ENCODE measurements at places on chromosomes 4 and X.

DNA sequence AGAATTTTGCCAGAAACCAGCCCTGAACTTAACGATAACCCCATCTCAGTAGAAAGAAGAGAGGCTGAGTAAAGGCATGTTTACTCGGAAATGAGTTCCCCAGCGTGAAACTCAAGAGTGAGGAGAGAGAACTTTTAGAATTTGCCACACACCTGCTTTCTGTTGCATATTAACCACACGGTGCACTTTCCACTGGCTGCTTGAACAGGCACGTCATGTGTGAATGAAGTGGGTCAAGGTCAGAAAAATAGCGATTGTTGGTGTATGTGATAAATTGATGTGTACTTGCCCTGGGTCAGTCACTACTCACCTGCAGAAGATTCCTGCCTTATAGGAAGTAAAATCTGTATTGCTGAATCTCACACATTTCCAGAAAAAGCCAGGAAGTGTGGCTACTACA, 395.7 kb downstream of the TRIML1 start:
- no peak for DNase-seq

DNA sequence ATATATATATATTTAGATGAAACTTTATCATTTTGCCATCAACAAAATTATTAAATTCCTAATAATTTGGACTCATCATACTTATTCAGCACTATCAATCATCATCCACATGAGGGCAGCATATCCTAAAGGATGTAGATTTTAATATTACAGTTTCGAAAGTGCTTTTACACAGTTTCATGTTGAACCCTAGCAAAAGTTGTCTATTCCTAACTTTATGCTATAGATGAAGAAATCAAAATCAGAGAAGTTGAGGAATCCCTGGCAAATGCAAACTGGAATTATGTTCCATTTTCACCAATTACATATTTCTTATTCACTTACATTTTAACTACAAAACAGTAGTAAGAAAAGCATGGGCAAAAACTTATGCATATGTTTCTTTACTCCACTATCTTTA, 36.6 kb upstream of the UGT2A1 start:
- DNase-seq: peak; percentile 28

DNA sequence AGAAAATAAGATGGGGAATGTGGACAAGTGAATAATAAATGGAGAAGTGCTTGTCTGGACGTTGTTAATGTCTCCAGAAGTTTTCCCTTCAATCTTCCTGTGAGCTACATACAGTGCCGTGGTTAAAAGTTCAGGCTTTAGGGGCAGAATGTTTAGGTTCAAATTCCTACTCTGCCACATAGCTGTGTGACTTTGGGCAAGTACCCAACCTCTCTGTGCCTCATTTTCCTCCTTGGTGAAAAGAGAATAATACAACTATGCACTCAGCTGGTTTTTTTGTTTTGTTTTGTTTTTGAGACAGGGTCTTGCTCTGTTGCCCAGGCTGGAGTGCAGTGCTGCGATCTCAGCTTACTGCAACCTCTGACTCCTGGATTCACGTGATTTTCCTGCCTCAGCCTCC, 143.5 kb downstream of the CHIC2 start:
- no peak for DNase-seq

DNA sequence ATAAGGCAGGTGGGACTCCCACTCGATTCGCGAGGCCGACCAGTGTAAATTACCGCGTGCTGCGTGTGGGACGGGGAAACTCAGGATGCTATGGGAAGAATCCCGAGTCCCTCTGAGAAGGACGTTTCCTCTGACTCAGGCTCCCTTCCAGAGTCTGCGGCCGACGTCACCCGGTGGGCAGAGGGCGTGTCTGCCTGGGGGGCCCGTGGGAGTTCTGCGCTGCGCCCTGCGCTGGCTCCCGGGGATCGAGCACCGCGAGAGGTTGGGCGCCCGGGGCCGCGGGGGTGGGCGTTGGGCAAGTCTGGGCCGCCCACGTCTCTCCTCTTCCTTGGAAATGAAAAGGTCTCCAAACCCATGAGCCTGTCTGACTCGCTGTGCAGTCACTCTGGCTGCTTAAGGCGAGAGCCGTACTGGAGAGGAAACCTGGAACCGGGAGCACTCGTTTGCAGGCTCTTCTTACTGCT, 568 bp downstream of the NIPAL1 start:
- peak; percentile 80 for DNase-seq

DNA sequence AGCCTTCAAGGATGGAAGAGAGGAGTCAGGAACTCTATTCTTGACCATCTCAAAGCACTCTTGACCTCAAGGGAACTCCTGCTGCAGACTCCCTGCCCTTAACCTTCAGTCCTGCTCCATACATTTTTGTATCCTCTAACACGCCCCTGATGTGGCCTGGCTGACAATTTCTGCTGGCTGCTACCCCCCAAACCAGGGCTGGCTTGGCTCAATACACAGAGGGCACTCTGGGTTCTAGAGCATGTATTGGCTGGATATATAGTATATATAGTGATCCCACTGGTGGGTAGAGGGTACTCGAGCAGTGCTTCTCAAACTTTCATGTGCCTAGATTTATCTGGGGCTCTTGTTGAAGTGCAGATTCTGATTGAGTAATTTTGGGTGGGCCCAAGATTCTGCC, 101.9 kb downstream of the SMIM20 start:
- DNase-seq: no peak

DNA sequence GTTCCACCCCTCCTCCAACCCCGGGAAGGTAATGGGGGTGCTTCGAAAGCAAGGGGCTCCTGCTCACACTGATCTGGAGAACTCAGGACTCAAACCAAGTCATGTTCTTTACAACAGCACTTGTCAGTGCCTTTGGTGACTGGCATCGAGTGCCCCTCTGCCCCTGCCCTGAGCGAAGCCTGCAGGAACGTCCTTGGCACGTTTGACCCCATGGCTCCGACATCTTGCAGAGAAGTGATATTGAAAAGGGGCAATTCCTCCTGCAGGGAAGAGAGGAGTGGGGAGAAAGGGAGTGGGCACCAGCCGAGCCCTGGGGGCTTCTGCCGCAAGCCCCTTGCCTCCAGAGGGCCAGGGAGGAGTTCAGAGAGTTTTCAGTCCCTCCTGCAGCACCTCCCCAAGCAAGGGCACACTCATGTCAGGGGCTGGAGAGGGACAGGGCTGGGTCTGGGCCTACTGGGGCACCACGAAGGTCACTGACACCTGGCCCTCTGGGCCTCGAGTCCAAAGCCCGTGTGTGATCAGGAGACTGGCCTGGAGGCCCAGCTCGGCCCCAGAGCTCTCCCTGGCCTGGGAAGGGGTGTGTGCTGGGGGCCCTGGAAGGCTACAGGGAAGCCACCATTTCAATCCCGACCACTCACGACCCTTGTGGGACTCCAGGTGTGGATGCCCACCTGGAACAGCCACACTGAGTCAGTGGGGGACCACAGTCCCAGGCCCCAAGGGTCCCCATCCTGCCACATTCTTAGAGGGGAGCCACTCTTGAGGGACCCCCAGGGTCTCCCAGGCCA, 94.9 kb upstream of the NKX1-1 start:
- no peak for DNase-seq

- no peak for DNase-seq
Observed at GRCh38 chr4:74366367-74366911, 1.5 kb downstream of the EREG start.

DNA sequence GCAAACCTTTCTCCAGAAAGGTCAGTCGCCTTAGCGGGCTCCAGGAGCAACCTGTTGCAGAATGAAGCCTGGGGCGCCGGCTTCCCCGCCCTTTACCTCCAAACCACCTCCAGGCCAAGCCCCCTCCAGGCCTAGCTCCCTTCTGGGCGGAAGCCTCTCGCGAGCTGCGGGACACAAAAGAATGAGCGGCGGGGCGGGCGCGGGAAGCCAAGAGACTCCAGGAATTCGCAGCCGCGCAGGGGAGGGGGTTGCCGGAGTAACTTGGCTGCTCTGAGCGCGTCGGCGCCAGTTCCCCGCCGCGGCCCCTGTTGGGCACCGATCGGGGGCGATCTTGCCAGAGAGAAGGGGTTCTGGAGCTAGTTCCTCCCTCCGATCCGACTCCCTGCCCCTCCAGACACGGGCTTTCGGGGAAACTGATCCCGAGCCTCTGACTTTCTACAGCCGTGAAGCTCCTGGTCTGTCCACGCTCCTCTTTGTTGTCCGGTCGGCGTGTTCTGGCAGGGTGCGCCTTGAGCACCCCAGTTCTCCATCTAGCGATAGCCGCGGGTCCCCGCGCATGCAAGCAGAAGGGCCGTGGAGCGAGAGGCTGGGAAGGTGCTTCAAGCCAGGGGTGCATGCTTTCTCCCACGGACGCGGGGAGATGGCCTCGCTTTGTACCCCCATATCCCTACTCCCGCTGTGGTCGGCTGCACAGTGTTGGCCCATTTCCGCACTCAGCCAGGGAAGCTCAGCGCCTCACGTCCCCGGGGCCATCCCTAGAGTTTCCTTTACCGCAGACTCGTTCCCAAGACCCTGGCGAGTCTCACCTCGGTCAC, 1.2 kb downstream of the PROM1 start:
- DNase-seq: peak; percentile 17

DNA sequence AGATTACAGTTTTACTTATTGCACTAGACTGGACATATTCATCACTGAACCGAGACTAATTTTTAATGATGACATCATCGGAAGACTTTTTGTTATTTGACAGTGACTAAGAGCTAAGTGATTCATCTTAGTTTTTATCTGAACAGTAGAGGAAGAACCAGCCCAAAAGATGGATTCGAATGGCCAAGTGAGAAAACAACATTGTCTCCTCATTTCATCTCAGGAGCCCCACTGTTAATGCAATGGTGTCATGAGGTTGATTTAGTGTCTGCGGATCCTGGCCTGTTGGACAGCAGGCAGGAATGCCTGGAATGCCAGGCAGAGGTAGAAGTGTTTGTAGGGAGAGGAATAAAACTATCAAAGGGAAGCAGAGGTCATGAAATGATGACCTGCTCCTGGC, 37.8 kb upstream of the HPF1 start:
- peak; percentile 58 for DNase-seq

DNA sequence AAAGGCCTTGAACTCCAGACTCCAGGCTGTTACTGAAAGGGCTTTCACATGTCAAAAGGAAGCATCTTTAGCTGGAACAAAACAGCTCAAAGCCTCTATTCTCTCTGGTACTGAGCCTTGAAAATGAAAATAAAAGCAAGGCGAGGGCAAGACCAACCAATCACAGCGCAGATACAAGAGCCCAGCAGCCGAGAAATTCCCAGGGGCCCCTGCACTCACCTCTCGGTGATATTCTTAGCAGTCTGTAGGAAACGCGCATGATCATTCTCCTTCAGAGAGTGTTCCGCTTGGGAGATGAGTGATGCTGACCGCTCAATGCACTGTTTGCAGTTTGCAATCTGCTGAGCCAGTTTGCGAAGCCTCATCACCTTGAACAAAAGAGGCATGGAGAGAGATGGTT, 138.1 kb downstream of the MID1 start:
- DNase-seq: no peak

DNA sequence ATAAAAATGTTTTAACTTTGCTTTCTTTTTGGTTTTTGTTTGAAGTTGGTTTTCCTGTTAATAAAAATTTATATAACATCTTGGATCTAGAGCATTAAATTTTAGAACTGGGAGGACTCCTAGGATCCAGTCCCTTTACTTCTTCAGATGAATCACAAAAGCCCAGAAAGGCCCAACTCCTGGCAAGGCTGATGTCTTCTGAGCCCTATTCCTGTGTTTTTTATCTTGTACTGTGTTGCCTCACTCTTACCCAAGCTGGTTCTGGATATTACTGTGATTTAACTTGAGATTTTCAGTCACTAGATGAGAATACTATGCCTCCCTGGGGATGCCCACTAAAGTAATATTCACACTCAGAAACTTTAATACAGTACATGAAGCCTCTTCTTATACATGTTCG, 127.1 kb upstream of the GALNT7 start:
- DNase-seq: no peak

DNA sequence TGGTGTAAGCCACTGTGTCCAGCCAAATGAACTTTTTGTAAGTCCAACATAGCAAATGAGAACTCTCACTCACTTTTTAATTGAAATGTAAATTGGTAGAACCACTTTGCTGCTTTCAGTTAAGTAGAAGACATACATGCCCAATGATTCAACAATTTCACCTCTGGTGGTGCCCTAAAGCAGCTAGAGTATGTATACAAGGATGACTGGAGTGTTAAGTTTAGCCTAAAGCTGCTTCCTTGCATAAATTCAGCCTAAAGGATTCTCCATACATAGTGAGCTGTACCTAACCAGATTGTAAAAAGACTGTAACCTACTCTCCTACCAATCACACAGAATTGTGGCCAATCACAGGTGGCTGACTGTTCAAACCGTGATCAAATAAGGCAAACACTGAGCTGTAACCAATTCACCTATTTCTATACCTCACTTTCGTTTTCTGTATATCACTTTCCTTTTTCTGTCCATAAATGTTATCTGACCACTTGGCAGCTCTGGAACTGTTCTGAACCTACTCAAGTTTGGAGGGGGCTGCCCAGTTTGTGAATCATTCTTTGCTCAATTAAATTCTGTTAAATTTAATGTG, 39.9 kb downstream of the PDS5A start:
- DNase-seq: no peak
